ENCODE measurements at places on chromosomes 13 and 19.

GRCh38 chr13:78420814-78421213 lies 182.5 kb downstream of the POU4F1 start:
- H3K27ac ChIP-seq: no peak overlapping the region
- no peaks in the 10 kb centered on the region for H3K27me3 ChIP-seq

GRCh38 chr13:64709079-64709478 lies 2521.1 kb downstream of the PCDH9 start:
- H3K4me3 ChIP-seq: no peak overlapping the region
- no peaks in the 10 kb centered on the region for H3K27me3 ChIP-seq
- no peaks in the 10 kb centered on the region for H3K4me1 ChIP-seq
- no peak for DNase-seq

GRCh38 chr19:38057959-38058690 lies 151.1 kb downstream of the SIPA1L3 start:
- no peak for DNase-seq
- H3K27ac ChIP-seq: no peak overlapping the region
- H3K36me3 ChIP-seq: no peaks in the 10 kb centered on the region
- H3K4me3 ChIP-seq: no peak overlapping the region
- H3K27me3 ChIP-seq: no peaks in the 10 kb centered on the region

GRCh38 chr13:43761616-43762315 lies 25.0 kb downstream of the ENOX1 start:
- H3K27me3 ChIP-seq: no peaks in the 10 kb centered on the region
- H3K4me1 ChIP-seq: no peaks in the 10 kb centered on the region
- no peak overlapping the region for H3K27ac ChIP-seq
- no peak for DNase-seq
- no peaks in the 10 kb centered on the region for H3K36me3 ChIP-seq
- no peak overlapping the region for H3K4me3 ChIP-seq

DNA sequence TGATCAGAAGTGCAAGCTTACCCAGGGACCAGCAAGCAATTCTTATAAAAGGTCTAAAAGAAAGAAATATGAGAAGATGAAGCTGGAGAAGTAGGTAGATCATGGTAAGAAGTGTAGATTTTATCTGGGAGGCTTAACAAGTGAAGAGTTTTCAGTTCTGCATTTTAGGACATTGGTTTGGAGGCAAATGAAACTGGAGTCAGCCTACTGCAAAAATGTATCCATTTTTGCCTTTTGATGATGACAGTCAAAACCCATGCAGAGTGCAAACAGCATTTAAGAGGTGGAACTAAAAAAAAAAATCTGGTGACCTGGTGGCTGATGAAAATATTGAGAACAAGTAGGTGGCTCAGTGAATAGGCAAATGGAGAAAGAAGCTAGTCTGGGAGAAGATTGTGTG lies 216.9 kb downstream of the DNAJC15 start:
- DNase-seq: no peak
- H3K4me1 ChIP-seq: no peaks in the 10 kb centered on the region
- H3K27me3 ChIP-seq: no peaks in the 10 kb centered on the region
- H3K4me3 ChIP-seq: no peak overlapping the region

DNA sequence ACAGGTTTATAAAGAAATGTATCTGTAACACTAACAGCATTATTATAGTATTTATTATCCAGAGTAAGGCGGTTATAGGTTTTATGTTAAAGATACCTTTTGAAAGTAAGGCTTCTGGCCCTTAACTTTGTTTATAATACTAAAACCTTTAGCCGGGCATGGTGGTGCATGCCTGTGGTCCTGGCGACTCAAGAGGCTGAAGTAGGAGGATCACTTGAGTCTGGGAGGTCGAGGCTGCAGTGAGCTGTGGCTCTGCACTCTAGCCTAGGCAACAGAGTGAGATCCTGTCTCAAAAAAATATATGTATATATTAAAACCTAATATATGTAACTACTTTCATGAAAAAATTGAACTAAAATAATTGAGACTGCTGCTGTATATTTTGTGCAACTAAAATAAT lies 98.7 kb upstream of the KLF5 start:
- H3K4me1 ChIP-seq: no peaks in the 10 kb centered on the region
- H3K4me3 ChIP-seq: no peak overlapping the region
- peaks cover 8% of the 10 kb centered on the region for H3K36me3 ChIP-seq
- no peaks in the 10 kb centered on the region for H3K27me3 ChIP-seq
- no peak overlapping the region for H3K27ac ChIP-seq

- no peak overlapping the region for H3K4me3 ChIP-seq
- H3K4me1 ChIP-seq: no peaks in the 10 kb centered on the region
- no peak overlapping the region for H3K27ac ChIP-seq
Observed at GRCh38 chr13:24505756-24506155, 6.8 kb downstream of the PARP4 start.

DNA sequence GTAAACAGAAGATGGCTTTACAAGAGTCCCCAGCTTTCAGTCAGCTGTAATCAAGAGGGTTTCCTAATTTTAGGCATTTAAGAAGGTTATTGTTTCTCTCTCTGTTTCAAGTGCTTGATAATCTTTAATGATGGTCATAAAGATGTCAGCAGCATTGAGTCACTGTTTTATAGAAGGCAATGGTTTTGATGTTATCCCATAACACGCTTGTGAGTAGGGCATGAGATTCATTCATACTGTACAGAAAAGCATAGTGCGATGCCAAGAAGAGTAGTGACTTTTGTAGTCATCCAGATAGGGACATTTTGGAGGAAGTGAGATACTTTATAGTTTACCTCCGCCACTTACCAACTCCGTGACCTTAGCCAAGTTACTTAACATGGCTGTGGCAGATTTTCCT lies 364.2 kb upstream of the SLC10A2 start:
- no peak for DNase-seq
- no peak overlapping the region for H3K27ac ChIP-seq
- H3K4me3 ChIP-seq: no peak overlapping the region
- no peaks in the 10 kb centered on the region for H3K27me3 ChIP-seq
- no peaks in the 10 kb centered on the region for H3K4me1 ChIP-seq

DNA sequence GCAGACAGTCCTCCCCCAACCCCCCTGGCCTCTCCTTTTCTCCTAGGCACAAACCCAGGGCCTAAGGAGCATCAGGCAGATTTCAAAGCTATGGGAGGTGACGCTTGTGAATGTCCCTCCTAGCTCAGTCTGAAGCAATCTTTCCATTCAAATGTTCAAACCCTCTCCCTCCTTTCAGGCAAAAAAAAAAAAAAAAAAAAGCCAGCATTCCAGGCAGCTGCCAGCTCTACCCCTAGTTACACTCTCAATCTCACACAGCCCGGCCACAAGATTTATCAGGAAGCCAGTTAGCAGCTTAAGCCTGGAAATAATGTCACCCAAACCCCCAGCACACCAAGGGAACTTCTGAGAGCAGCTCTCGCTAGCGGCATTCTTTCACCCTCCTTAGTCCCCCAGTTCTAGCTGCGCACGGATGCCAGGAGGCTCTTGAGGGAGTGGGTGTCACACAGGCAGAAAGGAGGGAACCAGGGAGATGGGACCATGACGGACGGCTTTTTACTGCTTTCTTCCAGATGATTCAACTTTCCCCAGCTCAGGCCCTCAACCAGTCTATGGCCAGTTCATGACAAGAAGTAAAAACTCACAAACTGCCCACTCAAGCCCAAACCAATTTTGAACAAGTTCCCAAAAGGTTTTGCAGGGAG lies 6.3 kb downstream of the SH3GL1 start:
- peaks cover 24% of the 10 kb centered on the region for H3K36me3 ChIP-seq
- no peak overlapping the region for H3K4me3 ChIP-seq
- H3K4me1 ChIP-seq: peaks cover 26% of the 10 kb centered on the region
- no peaks in the 10 kb centered on the region for H3K27me3 ChIP-seq
- H3K27ac ChIP-seq: no peak overlapping the region

GRCh38 chr19:18429717-18430416 lies 8.1 kb downstream of the ISYNA1 start:
- H3K36me3 ChIP-seq: no peaks in the 10 kb centered on the region
- no peak for DNase-seq
- peak overlapping the region; percentile 50 for H3K4me3 ChIP-seq
- peak overlapping the region; percentile 94 for H3K27ac ChIP-seq
- no peaks in the 10 kb centered on the region for H3K27me3 ChIP-seq
- peaks cover 66% of the 10 kb centered on the region for H3K4me1 ChIP-seq

DNA sequence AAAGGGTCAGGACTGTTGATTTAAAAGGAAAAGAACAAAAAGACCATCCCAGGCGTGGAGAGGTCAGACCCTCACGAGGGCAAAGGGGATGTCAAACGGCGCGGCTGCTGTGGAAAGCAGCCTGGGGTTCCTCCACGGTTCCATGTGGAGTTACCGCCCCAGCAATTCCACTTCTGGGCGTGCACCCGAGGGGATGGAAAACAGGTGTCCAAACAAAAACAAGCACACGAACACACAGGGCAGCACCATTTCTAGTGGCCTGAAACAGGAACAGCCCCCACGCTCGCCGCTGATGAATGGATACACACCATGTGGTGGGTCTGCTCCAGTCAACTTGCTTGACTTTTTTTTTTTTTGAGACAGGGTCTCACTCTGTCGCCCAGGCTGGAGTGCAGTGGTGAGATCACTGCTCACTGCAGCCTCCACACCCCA lies 11.2 kb downstream of the AP3D1 start:
- H3K4me3 ChIP-seq: no peak overlapping the region
- peaks cover 2% of the 10 kb centered on the region for H3K4me1 ChIP-seq
- H3K27me3 ChIP-seq: no peaks in the 10 kb centered on the region
- no peak overlapping the region for H3K27ac ChIP-seq
- no peak for DNase-seq
- H3K36me3 ChIP-seq: peaks cover 36% of the 10 kb centered on the region

DNA sequence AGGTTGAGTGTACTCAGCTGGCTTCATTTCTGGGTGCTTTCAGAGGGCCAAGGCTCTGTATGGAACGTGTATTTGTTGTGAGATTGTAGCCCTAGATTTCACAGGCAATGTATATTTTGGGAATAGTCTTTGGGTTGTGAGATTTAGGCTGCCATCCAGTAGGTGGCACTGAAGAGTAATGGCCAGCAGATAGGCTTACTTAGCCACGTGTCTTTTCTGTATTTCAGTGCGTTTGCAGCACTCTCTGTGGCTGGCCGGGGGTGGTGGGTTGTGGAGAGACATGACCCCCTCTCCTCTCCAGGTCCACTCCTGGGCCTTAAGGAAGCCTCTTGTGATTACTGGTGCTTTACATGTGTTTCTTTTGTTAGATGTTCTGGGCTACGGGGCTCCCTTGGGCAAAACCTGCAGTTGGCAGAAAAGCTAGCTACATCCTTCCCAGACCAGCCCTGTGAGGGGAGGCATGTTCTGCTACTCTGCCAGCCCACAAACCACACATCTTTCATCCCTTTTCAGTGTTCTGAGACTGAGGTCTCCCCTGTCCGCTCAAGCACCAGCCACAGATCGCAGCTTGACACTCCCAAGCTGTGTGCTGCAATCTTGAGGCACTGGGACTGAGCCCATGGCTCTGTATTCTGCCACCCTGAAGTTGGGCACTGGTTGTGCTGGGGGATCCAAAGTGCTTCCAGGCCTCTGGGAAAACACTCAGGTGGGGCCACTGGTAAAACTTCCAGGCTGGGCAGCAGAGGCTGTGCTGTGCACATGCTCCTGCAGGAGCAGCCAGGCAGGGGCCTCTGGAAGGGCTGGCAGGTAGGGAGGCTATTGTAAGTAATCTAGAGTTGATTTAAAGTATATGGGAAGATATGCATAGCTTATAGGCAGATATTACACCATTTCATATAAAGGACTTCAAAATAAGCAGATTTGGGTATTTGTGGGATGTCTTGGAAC lies 1096.8 kb upstream of the PCDH20 start:
- H3K4me1 ChIP-seq: no peaks in the 10 kb centered on the region
- H3K27ac ChIP-seq: no peak overlapping the region
- H3K36me3 ChIP-seq: no peaks in the 10 kb centered on the region
- no peak for DNase-seq

GRCh38 chr19:11044431-11044830 lies 44.8 kb upstream of the LDLR start:
- H3K4me3 ChIP-seq: no peak overlapping the region
- H3K27ac ChIP-seq: no peak overlapping the region
- H3K4me1 ChIP-seq: peaks cover 15% of the 10 kb centered on the region
- no peaks in the 10 kb centered on the region for H3K27me3 ChIP-seq
- H3K36me3 ChIP-seq: peaks cover 18% of the 10 kb centered on the region
- DNase-seq: no peak

- H3K4me1 ChIP-seq: no peaks in the 10 kb centered on the region
- no peaks in the 10 kb centered on the region for H3K36me3 ChIP-seq
- H3K4me3 ChIP-seq: no peak overlapping the region
- no peaks in the 10 kb centered on the region for H3K27me3 ChIP-seq
- no peak for DNase-seq
Observed at GRCh38 chr13:83182845-83183244, 699.4 kb downstream of the SLITRK1 start.
